ENCODE measurements at places on chromosomes 7 and 10.

DNA sequence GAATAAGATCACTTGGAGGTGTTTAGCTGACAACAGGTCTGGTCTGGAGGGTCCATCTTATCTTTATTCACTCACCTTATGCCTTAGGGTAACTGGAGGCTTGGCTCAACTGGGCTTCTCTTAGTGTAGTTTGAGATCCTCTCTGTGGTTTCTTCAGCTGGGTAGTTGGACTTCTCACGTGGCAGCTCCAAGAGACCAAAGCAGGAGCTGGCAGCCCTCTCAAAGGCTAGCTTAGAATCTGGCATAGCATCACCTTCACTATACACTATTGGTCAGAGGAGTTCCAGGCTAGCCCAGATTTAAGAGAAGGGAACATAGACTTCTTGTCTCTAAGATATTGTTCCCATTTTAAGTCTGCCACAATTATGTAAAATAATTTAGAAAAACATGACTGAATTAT lies 16.4 kb downstream of the ADK start:
- no peak for DNase-seq

DNA sequence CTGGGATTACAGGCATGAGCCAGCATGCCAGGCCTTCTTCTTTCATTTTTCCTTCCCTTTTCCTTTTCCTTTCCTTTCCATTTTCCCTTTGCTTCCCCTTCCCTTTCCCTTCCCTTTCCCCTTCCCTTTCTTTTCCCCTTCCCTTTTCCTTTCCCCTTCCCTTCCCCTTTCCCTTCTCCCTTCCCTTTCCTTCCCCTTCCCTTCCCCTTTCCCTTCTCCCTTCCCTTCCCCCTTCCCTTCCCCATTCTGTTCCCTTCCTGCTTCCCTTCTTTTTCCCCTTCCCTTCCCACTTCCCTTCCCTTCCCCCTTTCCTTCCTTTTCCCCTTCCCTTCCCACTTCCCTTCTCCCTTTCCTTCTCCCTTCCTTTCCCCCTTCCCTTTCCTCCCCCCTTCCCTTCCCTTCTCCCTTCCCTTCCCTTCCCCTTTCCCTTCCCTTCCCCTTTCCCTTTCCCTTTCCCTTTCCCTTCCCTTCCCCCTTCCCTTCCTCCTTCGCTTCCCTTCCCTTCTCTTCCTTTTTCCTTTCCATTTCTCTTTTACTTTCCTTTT lies 712.2 kb upstream of the POM121L12 start:
- no peak for DNase-seq

DNA sequence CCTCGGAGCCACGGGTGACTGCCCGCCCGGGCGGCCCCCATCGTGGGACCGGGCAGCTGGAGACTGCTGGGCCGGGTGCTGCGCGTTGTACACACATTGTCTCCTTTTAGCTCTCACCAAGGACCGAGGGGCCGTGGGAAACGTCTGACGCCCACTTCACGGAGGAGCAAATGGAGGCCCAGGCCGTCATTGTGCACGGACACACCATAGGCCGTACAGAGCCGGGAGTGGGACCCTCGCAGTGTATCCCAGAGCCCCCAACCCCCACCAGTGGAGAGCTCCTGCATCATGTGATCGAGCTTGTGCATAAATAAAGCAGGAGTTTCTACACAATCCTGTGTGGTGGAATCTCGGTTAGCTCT lies 722 bp downstream of the DENND10 start:
- DNase-seq: peak; percentile 6

- no peak for DNase-seq
Observed at GRCh38 chr7:116161728-116162127, 48.6 kb upstream of the TES start.

DNA sequence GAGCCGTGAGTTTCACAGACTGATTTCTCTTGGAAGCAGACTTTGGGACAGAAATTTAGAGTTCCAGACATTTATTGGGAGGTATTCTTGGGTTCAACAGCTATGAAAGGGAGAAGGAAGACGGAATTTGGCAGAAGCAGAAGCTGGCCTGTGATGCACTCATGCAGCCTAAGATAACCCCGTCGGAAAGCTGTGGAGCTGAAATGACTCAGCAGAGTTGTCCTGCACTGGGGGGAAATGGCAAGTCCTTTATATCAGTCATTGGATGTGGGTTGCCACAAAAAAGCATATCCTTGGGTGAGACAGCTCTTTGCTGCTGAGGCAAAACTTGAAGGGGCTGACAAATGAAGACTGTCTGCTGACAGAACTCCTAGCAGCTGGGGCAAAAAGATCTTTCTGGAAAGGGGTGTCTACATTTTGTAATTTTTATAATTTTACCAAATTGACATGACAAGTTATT lies 11.5 kb upstream of the MICU1 start:
- DNase-seq: no peak

GRCh38 chr10:6980353-6980752 lies 400.3 kb upstream of the PRKCQ start:
- no peak for DNase-seq

GRCh38 chr7:140004672-140005071 lies 58.1 kb downstream of the PARP12 start:
- DNase-seq: no peak

- no peak for DNase-seq
Observed at GRCh38 chr10:90945491-90946070, 24.7 kb upstream of the ANKRD1 start.

GRCh38 chr7:158646766-158647474 lies 57.7 kb downstream of the NCAPG2 start:
- no peak for DNase-seq

DNA sequence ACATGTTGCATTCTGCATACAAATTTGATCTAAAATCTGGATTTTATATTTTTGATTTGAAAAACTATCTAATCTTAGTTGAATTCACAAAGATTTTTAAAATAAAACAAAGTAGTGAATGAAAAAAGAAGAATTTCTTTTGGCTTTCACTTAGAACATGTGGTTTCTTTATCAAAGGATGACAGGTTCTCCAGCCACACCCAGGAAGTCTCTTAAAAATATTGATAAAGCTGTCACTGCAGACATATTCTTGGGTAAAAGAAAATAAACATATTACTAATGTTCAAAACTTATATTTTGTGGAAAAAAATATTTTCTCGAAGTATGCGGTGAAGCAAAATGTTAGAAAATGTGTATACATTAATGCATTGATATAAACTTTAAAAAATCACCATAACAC lies 44.3 kb downstream of the ARL4A start:
- DNase-seq: no peak

DNA sequence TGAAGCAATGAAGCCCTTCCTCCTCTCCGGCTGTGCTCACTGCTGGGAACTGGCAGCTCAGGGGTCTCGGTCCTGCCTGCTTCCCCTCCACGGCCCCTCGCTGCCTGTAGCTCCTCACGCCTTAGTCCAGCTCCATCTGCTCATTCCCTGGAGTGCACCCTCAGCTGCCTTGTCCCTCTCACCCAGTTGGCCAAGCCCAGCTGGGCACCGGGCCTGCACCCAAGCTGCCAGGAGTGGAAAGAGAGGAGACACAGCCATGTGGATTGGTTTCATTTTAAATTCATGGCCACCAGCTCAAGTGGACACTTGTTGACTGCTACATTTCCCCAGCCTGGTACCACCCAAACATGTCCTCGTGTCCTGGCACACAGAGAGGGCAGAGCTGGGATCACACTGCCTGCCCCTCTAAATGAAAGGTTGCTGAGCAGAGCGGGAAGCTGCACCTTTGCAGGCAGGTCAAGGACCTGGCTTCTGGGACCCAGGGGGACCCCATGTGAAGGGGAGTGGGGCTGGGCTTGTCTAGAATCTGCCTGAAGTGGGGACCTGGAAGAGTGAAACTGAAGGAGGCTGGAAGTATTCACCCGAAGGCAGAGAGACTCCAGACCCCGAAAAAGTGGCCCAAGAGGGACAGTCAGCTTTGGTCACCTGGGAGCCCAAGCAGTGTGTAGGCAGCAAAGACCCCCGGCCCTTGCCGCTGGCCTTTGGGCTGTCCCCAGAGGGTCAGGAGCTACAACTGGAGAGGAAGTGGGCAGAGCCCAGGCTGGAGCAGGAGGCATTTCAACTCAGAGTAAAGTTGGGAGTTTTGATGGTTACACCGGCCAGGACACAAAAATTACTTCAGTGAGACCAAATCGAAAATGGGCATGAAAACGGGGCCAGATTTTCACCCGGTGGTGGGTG lies 15.0 kb upstream of the BNIP3 start:
- no peak for DNase-seq

DNA sequence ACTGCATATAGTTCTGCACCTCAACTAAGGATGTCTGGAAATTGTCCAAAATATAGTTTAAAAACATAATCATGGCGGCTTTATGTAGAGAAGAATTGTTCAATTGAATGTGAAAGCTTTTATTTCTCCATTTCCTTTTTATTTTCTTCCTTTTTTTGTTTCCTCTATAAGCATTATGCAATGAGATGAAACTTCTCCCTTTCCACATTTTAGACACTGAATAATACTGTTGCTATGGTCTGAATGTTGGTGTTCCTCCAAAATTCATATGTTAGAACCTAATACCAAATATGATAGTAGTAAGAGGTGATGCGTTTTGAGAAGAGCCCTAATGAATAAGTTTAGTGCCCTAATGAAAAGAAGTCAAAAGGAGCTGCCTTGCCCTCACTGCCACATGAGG lies 175.0 kb downstream of the RNLS start:
- DNase-seq: no peak

GRCh38 chr10:15609246-15609645 lies 110.5 kb downstream of the ITGA8 start:
- DNase-seq: no peak

- no peak for DNase-seq
Observed at GRCh38 chr7:134016942-134017303, 110.2 kb upstream of the LRGUK start.

- no peak for DNase-seq
Observed at GRCh38 chr10:17273403-17273802, 45.4 kb downstream of the VIM start.

DNA sequence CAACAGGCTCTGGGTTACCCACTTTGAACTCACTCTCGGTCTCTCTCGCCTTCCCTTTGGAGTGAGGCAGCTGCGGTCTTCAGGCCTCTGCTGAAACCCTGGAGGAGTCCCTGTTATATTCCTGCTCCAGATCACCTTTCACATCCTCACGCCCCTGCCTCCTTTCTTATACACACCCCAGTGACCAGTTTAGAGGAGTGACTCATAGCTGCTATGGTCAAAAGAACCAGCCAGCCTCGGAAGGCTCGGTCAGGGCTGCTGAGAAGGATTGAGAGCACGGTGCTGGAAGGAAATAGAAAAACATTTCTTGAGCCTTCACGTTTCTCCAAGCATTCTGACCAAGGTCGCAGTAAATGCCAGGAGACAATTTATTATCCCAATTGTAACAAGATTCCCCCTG lies 28.3 kb upstream of the SVOPL start:
- no peak for DNase-seq

DNA sequence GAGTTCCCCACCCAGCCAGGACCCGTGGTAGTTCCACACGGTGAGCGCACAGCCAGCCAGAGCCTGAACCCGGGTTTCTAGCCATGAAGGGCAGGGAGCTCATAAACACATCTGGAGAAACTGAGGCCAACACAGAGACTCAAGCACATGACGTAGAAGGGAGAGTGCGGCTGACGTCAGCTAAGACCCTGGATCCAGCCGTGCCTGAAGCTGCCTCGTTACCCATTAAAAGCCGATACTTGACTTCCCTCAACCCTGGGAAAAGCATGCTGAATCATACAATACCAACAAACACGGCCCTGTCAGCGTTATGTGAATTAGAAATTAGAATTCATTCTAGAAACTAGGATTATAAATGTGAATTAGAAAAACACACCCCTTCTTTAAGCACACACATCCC lies 65.2 kb upstream of the PDGFA start:
- DNase-seq: no peak

DNA sequence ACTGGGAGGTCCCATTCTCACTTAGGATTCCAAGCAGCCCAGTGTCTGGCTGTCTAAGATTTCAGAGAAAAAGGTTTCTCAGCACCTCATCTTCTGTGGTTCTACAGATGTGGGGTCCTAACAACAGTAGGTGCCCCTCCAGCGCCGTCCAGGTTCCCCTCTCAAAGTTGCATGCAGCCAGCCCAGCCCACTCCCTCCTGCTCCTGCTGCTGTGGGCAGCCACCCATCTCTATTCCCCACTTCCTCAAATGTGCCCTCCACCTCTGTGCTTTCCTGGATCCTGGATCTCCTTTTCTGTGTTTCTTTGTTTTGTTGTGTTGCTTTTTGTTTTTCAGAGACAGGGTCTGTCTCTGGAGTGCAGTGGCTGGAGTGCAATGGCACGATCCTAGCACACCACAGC lies 13.3 kb upstream of the SLC18A3 start:
- DNase-seq: no peak

DNA sequence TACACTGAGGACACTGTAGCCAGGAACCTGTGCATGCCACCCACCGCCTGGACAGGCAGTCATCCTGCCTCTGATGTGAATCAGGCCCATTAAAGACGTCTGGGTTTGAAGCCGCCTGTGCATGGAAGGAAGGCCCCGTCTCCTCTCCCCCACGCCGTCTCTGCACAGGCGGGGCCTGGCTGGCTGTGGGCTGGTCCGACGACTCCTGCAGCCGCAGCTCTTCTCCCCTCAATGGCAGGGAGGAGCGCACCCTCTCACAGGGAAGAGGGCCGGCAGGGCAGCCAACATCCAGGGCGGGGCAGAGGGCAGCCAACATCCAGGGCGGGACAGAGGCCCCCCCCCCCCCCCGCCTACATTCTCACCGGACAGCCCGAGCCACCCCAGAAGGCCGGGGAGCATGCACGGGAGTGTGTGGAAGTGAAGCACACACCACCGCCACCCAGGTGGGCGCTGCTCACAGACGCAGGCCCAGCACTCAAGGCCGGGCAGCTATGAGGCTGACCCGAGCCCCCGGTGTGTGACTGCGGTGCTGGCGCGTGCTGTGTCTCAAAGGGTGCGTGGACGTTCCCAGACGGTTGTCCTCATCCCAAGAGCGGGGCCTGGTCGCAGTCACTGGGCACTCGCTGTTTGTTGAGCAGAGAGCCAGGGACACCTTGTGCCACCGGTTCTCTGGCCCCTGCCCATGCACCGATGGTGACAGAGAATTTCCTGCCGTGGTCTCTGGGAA lies 19.1 kb downstream of the DPYSL4 start:
- DNase-seq: no peak

GRCh38 chr7:35518767-35519166 lies 176.2 kb downstream of the HERPUD2 start:
- no peak for DNase-seq

- DNase-seq: no peak
Observed at GRCh38 chr10:17144757-17145156, 15.1 kb upstream of the CUBN start.

GRCh38 chr7:7330997-7331396 lies 148.7 kb downstream of the C1GALT1 start:
- DNase-seq: no peak

- no peak for DNase-seq
Observed at GRCh38 chr7:79050603-79051002, 402.9 kb downstream of the MAGI2 start.

GRCh38 chr7:22204312-22204711 lies 152.6 kb downstream of the RAPGEF5 start:
- DNase-seq: no peak

- peak; percentile 23 for DNase-seq
Observed at GRCh38 chr10:43204943-43205671, 61.8 kb downstream of the RASGEF1A start.

DNA sequence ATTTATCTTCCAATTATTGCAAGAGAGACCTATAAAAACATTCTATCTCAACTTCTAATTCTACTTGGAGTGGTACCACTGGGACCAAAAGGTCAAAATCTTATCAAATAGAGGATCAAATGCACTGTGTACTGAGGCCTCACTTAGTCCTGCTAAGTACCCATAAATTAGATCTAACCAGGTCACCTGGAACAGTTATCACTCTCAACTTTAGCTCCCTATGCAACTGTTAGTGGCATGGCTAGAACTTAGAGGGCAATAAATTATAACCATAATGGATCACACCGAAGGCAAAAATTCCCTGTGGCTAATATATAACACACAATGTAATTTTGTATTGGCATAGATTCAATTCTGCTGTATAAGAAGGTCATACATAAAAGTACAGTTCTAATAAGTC lies 428.9 kb downstream of the PCDH15 start:
- no peak for DNase-seq

All from T-helper 9 cell (primary cell).